ENCODE measurements at places on chromosomes 7 and 10. TPM values are rescaled to one million over a fixed set of nuclear protein-coding genes. Genes with fewer than 3 reads are reported as not detected.

ANKRD22 gene
- 0.30 TPM for polyA plus RNA-seq

CYP2E1 gene
- not detected for polyA plus RNA-seq

EBF3 gene
- not detected for polyA plus RNA-seq

C10orf62 gene
- polyA plus RNA-seq = not detected

- no peak for DNase-seq
These were observed 34.7 kb downstream of the DDIT4 start for GRCh38 chr10:72308320-72308987.

DNA sequence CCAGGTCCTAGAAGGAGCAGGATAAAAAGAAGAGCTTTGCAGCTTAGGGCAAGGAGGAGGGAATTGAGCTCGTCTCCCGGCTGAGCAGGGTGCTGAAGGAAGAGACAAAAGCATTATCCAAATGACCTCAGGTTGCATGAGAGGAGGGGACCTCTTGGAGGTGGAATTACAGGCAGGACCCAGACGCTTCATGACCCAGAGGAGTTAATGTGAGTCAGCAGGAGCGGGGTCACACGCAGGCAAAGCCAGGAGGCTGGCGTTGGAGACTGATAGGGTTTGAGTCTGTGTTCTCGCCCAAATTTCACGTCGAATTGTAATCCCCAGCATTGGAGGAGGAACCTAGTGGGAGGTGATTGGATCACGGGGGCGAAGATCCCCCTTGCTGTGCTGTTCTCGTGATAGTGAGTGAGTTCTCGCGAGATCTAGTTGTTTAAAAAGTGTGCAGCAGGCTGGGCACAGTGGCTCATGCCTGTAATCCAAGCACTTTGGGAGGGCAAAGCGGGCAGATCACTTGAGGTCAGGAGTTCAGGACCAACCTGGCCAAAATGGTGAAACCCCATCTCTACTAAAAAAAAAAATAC is 63.7 kb upstream of the AUTS2 start:
- no peak for DNase-seq

DNA sequence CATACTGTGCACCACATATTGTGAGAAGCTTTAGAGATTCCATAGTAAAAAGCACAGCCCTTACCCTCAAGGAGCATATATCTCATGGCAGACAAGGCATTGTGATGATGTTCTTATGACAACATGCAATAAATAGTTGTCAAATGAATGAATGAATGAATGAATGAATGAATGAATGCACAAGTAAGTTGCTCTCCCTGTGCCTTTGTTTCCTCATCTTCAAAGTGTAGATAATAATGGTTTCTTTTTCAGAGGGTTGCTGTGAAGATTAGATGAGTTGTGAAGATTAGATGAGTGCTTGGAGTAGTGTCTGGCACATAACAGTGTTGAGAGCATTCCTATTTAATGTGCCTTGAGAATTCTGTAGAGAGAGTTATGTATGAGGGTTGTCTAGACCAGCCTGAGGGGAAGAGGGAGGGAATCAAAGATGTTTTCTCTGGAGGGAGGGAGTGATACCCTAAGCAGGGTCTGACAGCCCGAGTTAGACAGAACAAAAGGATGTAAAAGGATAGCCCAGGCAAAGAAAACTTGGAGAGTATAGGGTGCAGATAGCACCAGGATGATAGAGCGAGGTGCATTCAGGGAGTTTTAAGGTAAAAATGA is 217.2 kb downstream of the RELN start:
- DNase-seq = no peak

GRCh38 chr7:74481458-74482196 is 27.9 kb downstream of the GTF2IRD1 start:
- no peak for DNase-seq

DNA sequence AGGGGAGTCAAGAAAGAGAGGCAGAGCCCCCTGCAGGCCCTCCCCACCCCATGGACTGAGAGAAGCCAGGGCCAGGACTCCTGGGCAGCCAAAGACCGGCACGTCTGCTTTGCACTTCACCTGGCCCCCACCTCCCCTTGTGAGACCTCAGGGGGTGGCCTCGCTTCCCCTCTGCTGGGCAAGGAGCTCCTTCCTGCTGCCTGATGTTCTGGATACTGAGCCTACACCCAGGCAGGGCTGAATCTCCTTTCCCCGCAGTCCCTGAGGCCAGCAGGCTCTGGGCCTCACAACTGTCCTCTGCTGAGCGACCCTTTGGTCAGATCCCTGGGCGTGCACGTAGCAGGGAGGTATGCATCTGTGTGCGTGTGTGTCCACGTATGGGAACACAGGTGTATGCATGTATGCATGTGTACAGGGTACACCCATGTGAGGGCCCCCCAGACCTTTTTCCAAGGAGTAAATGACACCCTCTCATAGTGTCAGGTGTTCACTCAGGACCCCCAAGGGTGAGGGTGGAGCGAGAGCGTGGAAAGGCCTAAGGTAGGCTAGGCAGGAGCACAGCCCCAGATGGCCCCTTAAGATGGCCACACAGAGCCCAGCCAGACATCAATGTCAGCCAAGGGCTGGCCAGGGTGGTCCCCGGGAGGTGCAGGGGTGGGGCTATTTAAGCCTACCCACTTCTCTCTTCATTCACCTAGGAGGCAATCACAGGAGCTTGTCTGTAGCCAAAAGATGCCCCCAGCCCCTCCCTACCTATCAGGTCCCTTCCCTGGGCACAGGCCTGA is 1.9 kb upstream of the RET start:
- DNase-seq = no peak

DNA sequence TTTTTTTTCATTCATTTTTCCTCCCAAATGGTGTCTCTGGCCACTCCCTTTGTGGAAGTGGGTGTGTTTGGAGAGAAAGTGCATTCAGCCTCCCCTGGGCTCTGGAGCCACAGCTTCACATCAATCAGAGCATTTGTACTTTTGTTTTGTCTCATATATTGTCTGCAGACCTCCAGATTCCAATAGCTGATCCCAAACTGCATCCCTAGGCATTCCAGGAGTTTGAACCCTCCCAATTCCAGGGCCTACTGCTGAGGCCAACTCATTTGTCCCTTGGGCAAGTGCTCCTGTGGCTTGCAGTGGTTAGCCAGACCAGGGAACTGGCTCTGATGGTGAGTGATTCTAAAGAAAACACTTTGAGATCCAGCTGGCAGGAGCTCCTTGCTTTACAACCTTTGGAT is 163.3 kb downstream of the IPMK start:
- no peak for DNase-seq
